ENCODE measurements at places on chromosomes 7 and 10.

- DNase-seq: no peak
Measured at GRCh38 chr7:142813226-142813625, 41.6 kb upstream of the EPHB6 start.

DNA sequence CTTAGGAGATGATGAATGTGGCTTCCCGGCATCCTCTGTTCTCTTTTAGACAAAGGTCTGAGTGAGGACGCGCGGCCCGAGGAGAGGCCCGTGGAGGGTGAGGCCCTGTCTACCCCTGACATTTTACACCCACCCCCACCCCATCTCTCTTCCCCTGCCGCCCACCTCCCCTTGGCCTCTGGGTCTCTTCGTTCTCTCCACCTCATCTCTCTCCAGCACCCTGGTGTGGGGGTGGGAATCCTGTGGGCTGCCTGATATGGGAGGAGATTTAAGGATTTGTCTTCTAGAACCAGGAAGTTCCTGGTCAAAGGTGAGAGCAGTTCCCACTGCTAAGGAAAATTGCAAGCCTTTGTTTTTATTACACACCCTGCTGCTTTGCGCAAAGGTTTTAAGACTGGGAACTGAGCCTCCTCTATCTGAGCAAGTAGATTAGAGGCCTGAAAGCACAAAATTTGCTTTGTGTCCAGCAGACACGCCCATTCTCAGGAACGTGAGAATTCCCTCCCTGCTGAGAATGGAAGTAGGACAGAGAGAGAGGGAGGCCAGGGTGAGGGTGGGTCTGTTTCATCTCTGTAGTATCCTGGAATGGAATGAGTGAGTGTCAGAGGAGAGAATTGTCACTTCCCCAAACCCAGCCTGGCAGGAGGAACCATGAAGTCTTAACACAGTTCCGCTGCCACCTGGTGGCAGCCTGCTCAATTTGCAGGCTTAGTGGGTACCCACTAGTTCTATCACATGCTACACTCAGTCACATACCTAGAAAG lies 91.2 kb downstream of the GTF2IRD1 start:
- no peak for DNase-seq

DNA sequence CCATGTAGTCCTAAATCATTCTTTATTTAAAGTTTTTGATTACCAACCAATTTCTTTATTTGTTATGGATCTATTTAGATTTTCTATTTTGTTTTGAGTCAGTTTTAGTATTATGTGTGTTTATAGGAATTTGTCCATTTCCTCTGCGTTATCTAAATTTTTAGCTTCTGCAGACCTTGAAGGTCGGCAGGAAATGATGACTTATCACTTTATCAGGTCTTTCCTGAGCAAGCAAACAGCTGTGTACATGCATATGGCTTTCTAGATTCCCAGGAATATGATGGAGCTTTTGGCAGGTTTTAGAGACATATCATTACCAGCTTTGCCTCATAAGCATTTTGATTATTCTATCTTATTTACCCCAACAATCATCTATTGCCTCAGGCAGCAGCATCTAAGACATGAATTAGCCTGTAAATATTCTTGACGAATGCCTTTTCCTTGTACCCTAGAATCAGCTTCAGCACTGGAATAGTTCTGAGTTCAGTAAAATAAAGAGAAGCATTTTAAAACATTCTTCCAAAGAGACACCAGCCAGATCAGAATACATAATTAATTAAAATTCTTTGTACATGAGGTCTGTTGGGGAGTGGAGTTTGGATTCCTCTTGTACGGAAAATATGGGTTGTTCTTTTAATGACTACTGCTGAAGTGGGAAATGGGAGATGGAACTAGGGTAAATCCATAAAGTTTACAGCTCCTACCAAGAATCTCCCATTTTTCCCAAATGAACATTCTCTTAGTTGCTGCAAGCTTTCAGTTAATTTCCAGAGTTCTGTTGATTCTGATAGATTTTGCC lies 408.8 kb upstream of the SEMA3C start:
- DNase-seq: no peak

- DNase-seq: no peak
Measured at GRCh38 chr7:111308691-111309090, 217.8 kb downstream of the LRRN3 start.

DNA sequence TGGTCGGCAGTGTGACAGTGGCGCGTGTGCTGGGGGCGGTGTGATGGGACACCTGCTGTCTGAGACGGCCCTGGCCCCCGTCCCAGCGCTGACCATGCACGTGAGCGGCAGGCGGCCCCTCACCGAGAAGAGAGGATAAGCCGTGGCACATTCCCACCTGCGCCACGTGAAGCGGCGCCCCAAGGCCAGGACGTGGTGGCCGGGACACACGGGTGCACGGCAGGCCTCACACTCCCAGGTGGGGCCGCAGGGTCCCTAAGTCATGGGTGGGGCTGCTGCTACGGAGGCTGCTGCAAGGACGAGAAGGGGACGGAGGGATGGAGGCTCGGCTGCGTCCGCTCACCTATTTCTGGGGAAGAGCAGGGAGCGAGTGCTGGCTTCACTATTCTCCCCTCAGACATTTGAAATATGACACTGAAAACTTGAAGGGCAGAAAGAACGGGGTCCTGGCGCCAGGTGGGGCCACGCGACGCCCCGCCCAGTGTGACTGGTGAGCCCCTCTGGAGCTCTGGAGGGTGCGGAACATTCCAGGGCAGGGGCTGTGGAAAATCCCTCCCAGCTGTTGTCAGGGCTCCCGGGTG lies 7.5 kb downstream of the CYP2W1 start:
- DNase-seq: no peak

GRCh38 chr10:43901302-43901701 lies 252.6 kb upstream of the ZNF32 start:
- no peak for DNase-seq

DNA sequence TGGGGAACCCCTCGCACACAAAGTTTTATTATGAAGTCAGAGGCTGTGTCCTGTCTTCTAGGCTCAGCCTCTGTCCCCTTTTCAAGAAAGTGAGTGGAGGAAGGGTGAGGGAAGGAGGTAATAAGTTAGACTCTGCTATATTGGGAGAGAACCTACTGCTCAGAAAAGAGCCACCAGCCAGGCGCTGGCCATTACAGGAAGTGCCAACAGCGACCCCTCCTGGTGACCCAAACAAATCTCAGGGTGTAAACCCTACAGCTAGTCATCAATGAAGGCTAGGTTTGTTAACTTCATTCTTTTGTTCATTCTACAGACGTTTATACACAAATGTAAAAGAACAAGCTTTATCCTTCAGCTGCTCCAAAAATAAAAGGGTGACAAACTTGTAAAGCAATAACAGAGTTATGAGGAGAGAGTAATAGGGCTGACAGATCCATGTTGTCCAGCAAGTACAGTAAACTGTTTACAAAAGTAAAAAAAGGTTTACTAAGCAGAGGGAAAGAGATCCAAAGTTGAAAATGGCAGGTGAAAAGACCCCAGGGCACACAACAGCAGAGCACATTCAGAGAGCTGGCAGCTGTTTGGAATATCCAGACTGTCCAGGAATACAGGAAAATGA lies 82.7 kb downstream of the FAM204A start:
- no peak for DNase-seq

DNA sequence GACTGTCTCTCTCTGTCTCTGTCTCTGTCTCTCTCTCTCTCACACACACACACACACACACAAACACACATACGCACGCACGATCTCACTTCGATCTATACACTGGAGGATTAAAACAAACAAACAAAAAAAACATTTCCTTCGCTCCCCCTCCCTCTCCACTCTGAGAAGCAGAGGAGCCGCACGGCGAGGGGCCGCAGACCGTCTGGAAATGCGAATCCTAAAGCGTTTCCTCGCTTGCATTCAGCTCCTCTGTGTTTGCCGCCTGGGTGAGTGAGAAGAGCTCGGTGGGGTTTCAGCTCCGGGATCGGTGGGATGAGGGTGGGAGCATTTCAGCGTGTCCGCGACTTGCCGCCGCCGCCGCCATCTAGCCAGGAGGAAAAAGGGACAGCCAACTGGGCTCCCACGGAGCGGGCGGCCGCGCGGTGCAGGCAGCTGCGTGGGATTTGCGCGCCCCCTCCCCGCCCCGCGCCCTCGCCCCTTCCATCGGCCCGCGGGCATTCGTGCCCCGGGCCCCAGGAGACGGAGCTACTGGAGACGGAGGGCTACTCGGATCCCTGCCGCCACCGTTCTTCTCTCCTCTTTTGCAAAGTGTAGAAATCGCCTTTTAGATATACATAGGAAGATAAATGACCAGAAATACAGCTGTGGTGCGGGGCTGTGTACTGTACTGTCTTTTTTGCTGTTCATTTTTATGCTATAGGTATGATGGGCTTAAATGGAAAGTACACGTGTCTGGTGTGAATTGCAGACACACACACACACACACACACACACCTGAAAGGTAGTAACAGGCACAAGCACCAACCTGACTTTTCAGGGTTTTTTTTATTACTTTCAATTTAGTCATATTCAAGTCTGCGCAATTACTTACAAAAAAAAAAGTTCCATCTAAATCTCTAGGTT lies 581 bp downstream of the PTPRZ1 start:
- no peak for DNase-seq

- DNase-seq: no peak
Measured at GRCh38 chr10:58797356-58797755, 284.7 kb downstream of the BICC1 start.

GRCh38 chr10:33047655-33048054 lies 89.6 kb upstream of the ITGB1 start:
- no peak for DNase-seq

GRCh38 chr10:71218046-71218650 lies 5.8 kb downstream of the UNC5B start:
- no peak for DNase-seq

DNA sequence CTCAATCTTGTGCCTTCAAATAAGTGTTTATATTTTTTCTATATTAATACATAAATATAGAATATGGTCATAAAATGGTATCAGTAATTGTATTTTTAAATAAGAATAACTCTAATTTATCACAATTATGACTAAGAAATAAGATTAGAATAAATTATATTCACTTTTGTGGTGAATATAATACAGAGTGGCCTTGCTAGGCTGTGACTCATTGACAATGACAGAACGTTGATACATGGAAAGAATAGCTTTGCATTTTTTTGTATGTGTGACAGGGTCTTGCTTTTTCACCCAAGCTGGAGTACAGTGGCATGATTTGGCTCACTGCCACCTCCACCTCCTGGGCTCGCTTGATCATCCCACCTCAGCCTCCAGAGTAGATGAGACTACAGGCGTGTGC lies 47.8 kb upstream of the PCLO start:
- DNase-seq: no peak

DNA sequence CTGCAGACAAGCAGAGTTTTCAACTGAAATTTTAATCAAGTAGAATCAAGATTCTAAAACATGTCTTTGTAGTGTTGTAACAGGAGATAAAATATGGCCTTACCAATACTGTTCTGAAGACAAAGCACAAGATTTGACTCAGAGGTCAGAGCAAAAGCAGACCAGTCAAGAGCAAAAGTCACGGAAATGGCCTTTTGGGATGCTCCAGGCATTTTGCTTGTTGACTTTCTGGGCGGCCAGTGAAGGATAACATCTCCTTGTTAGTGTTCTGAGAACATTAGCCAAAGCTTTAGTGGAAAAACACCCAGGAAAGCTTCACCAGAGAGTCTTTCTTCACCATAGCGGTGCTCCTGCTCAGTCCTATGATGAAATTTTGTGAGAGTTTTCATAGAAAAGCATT lies 590.6 kb downstream of the ARL4A start:
- DNase-seq: no peak

DNA sequence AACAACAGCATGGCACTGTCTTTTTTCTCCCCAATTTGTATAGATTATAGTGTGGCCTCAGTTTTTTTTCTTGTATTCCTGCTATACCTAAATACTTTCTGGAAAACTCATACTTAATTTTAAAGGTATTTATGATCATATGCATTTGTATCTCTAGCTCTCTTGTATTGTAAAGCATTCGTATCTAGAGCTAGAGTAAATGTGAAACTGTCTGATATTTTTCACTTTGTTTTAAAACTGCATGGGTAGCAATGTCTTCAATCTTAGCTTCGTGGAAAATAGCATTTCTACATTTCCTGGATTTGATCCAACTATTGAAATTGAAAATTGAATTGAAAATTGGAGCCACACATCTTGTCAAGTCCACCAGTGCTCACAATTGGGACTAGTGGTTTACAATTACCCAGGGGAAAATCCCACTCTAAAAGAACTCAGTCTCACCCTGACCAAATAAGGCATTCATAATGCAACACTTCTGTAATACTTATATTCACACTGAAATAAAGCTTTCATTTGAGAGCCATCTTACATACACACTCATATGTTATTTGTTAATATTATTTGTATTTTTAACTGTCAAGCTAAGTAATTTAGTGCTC lies 51.3 kb upstream of the KLF6 start:
- no peak for DNase-seq

GRCh38 chr10:124703778-124704427 lies 40.3 kb downstream of the FAM53B start:
- DNase-seq: no peak

DNA sequence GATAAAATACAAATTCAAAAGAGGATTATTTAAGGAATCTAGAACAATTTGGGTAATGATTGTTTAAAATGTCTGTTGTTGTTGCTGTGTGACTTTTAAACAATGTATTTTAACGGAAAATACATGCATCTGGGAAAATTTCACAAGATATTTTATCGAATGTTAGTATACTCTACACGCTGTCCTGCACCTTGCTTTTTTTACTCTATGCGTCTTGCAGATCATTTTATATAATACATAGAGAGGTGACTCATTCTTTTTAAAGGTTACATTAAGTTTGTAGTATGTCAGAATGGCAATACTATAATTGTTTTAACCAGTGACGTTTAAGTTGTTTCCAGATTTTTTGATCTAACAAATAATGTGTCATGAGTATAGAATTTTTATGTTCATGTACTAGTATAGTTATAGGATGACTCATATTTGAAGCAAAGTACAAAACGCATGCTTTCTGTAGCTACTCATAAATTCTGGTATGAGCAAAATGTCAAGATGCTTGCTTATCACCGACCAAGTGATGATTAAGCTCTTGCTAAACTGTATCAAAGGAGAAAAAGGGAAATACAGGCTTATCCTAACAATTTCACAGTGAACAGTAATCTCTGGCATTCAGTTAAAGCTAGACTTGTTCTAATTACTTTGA lies 4.9 kb downstream of the DKK1 start:
- no peak for DNase-seq

- no peak for DNase-seq
Measured at GRCh38 chr7:42469341-42469740, 232.3 kb upstream of the GLI3 start.

- no peak for DNase-seq
Measured at GRCh38 chr10:83522456-83522855, 616.9 kb upstream of the GHITM start.

DNA sequence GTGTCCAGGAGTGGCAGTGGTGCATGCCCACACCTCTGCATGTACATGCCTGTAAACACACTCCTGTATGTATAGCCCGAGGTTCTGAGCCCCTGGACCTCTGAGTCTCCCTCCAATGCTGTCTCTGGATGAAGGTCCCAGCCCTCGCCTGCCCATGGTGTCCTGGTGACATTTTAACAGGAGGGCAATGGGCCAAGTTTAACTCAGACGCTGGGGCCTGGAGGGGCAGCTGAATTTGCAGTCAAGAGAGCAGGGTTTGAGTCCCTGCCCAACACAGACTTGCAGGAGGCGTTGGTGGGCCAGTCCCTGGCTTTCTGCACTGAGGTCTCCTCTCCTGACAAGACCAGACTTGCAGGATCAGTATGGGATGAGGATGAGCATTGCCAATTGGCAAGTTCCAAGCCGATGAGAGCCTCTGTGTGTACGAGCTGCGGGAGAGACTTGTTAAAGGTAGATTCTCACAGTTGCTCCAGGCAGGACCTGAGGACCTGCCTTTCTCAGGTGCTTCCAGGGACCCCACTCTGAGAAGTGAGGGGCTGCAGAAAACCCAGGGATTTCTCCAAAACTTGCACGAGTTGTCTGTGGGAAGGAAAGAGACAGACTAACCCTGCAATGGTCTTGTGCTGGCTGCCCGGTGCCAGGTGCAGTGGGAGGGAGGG lies 141.9 kb downstream of the ELFN1 start:
- no peak for DNase-seq

All from stimulated activated CD8-positive, alpha-beta memory T cell treated with anti-CD3 and anti-CD28 coated beads, Interleukin-4, amount 100 ng/mL, for 1 hour (primary cell).